ENCODE measurements at places on chromosomes 4 and X.

- no peak for DNase-seq
Observed at GRCh38 chrX:149982310-149982709, 44.0 kb upstream of the EOLA2 start.

DNA sequence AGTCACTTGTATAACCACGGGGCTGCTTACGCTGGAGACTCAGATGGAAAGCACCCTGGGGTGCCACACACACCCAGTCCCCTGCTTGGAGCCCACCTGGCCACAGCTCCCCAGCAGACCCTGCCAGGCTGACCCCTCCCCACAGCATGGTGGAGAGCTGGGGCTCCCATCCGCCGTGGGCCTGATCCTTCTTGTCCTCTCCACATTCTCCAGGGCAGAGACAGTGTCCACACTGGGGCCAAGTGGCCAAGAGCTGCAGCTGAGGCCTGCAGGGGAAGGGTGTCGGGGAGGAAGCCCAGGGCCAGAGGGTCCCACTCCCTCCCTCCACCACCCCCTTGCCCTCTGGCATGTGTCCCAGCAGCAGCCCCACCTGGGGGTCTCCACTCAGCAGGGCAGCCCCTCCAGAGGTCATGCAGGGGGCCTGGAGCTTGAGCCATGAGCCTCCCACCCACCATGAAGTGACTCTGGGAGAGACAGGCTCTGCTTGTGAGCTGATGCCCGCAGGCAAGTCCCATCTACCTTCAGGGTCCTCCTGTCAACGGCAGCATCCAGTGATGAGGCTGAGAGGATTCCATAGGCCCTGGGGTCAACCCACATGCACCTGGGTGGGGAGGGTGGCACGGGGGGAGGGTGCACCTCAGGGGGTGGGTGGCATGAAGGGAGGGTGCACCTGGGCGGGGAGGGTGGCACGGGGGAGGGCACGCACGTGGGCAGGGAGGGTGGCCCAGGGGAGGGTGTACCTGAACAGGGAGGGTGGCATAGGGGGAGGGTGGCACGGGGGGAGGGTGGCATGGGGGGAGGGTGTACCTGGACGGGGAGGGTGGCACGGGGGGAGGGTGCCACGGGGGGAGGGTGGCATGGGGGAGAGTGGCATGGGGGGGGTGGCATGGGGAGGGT lies 56.4 kb downstream of the FAM53A start:
- no peak for DNase-seq

DNA sequence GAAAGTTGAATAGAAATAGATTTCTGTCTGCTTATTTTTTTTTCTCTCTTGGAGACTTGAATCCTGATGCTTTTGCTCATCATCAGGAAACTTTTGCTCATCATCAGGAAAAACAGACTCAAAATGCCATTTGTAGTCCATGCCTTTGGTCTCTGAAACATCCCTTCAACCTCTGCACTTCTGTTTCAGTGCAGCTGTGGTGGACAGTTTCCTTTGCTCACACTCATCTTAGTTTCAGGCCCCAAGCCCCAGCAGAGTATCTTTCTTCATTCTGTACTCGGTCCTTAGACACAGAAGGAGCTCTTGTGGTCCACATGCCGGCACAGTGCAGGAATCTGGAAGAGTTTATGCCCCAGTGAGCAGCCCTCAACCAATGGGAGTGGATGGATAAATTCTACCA lies 337.9 kb downstream of the PPP3CA start:
- DNase-seq: no peak

DNA sequence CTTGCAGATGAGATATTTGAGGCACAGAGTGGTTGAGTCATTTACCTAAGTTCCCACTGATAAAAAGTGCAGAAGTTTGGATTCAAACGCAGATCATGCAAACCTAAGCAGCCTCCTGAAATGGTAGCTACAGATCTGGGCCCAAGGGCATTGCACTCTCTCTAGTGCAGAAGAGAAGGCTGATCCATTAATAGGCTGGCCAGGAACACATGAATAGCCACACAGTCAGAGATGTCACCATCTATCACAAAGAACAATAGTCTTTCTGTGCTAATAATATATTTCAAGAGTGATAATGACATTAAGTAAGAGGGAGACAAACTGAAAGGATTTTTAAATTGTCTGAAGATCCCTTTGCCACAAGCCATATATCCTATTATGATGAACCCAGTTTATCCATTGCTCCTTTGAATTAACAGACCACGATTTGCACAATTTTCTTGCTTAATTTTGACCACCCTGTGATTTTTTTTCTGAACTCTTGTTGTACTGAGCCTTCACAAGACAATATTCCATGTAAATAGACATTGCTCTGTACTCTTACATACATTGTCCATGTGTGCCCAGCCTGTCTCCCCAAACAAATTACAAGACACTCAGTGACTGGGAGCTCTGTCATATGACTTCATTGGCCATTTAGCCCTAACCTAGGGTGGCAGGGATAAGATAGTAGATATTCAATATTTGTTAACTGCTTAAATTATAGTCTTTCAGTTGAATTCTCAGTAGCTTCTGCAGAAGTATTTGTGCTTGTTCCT lies 112.4 kb upstream of the RBPJ start:
- DNase-seq: no peak

GRCh38 chr4:131302108-131302507 lies 1847.0 kb upstream of the PCDH10 start:
- no peak for DNase-seq

- DNase-seq: no peak
Observed at GRCh38 chr4:114091546-114091945, 112.1 kb upstream of the ARSJ start.
